ENCODE measurements at places on chromosomes 7 and 10.

DNA sequence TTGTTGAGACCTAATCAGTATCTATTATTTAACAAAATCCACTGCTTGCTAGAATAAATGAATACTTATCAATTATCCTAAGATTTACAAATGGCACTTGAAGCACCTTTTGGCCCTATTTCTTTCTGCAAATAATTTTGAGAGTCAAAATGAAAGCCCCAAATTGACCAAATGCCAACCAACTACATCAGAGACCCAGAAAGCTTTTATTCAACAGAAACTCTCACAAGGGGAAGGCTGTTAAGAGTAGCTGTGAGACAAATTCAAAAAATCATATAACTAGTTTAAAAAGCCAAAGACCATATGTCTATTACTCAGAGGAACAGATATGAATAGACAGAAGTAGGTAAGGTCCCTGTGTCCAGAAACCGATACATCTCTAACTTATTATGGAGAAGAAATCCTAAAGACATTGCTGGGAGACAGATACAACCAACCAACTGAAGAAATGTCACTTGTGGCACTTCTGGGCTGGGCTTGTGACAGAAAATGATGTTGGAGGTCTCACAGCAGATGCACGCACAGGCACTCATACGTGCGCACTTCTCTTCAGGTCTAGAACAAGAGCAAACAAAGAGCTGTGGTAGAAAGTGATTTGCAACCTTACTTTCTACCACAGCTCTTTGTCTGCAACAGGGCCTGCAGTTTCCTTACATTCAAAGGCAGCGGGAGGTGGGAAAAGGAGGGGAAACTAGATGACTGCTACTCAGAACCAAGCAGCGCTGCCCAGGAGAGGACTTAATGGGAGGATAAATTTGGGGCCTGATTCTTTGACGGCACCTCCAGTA, 58.6 kb upstream of the KCNIP2 start:
- DNase-seq, result no peak

DNA sequence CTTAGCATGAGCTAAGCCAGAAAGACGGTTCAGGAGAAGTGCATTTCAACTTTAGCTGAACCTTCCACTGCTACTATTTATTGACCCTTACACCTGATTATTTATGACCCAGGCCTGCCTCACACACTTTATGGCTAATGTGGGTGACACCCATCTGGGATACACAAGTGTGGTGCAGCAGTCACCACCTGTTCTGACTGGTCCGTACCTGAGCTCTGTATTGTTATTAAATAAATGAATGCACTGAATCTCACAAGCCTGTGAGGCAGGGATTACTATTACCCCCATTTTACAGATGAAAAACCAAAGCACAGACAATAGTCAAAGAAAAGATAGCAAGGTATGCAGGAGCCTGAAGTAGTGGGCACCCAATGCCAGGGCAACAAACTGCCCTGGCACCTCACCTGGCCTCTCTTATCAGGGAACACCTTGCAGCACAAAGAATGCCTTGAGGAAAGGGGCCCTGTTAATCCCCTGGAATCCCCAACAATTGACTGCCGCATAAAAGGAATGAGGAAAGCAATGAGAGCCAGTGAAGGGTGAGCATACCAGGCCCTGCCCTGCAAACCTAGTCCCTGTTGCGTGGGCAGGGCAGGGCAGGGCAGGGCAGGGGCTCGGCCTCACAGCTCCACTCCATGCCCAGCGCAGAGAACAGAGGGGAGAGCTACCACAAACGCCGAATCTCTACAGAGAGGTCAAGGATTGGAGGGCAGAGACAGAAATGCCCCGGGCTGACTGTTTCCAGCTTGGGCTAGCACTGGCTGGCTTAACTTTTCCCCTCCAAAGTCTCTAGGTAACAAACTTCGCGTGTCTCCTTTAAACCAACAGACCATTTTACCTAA, 1.3 kb downstream of the ANXA11 start:
- peak; percentile 89 for DNase-seq

DNA sequence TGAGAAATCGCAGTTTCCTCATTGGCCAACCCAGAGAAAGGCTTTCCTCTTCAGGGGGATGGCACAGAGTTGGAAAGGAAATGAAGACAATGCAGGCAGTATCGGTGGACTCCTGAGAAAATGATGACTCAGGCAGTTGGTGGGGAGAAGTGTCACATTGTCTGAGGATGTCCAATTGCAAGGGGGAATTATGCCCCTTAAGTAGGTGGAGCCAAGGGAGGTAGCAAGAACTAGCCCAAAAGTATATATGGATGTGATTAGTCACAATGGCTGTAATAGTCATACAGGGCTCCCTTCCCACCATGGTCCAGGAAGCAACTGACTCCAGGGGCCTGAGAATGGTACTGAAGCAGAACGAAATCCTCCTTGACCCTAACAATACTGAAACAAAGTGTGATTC, 58.3 kb upstream of the EGFR start:
- DNase-seq, result no peak

DNA sequence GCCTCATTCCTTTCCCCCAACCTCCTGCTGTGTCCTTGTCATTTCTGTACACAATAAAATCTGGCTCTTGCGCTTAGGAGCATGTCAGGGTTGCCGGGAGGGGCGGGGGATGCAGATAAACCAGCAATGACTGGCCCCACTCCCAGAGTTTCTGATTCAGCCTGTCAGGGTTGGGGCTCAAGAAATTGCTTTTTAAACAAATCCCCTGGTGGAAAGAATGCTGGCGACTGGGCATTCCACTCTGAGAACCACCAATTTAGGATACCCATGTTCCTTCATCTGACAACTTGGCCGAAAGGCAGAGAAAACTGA, 376.4 kb downstream of the TCERG1L start:
- DNase-seq, result no peak

GRCh38 chr7:148084138-148084537, 506.4 kb upstream of the C7orf33 start:
- peak; percentile 46 for DNase-seq

DNA sequence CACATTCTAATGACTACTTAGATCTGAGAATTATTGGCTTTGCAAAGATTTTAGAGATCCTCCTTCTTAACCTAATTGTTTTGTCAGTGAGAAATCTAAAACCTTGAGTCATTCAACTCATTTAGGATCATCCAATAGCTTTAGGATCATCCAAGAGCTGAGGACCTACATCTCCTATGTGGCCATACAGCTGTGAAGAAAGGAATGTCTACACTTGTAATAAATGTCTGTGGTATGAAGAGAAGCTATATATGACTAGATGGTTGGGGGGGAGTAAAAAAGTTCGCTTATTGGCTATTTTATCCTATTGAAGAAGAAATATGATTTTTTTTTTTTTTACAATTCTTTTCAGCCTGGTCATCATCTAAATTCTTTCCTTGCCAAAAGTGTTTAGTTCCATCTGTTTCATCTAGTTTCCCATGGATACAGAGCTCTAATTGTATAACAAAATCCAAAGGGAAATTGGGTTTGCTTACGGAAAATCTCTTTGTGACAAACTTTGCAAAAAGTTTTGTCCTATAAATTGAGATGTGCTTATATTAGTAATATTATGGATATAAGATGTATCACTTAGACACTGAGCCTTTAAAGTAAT, 196.7 kb downstream of the PRKG1 start:
- no peak for DNase-seq

DNA sequence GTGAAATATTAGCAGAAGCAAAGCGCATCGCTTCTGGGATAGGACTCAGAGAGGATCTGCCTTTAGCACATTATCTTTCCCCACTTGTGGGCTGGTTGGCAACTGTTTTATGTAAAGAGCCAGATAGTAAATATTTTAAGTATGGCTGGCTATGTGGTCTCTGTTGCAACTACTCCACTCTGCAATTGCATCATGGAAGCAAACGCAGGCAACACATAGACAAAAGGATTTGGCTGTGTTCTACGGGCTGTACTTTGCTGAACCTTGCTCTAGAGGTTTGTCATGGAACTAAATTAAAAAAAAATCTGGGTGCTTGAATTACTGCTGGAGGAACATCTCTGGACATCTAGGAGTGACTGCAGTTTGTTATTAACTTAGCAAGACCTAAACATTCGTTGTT, 307.8 kb upstream of the TPK1 start:
- no peak for DNase-seq

- DNase-seq, result no peak
Measured at GRCh38 chr7:132276976-132277725, 299.1 kb downstream of the PLXNA4 start.

DNA sequence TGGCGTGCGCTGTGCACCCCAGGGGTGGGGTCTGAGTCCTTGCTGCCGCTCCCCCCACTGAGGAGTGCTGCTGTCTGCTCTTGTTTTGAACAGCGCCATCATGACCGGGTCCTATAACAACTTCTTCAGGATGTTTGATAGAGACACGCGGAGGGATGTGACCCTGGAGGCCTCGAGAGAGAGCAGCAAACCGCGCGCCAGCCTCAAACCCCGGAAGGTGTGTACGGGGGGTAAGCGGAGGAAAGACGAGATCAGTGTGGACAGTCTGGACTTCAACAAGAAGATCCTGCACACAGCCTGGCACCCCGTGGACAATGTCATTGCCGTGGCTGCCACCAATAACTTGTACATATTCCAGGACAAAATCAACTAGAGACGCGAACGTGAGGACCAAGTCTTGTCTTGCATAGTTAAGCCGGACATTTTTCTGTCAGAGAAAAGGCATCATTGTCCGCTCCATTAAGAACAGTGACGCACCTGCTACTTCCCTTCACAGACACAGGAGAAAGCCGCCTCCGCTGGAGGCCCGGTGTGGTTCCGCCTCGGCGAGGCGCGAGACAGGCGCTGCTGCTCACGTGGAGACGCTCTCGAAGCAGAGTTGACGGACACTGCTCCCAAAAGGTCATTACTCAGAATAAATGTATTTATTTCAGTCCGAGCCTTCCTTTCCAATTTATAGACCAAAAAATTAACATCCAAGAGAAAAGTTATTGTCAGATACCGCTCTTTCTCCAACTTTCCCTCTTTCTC, 26.0 kb downstream of the BNIP3 start:
- DNase-seq, result no peak

- no peak for DNase-seq
Measured at GRCh38 chr7:156479596-156479995, 161.0 kb upstream of the RNF32 start.

DNA sequence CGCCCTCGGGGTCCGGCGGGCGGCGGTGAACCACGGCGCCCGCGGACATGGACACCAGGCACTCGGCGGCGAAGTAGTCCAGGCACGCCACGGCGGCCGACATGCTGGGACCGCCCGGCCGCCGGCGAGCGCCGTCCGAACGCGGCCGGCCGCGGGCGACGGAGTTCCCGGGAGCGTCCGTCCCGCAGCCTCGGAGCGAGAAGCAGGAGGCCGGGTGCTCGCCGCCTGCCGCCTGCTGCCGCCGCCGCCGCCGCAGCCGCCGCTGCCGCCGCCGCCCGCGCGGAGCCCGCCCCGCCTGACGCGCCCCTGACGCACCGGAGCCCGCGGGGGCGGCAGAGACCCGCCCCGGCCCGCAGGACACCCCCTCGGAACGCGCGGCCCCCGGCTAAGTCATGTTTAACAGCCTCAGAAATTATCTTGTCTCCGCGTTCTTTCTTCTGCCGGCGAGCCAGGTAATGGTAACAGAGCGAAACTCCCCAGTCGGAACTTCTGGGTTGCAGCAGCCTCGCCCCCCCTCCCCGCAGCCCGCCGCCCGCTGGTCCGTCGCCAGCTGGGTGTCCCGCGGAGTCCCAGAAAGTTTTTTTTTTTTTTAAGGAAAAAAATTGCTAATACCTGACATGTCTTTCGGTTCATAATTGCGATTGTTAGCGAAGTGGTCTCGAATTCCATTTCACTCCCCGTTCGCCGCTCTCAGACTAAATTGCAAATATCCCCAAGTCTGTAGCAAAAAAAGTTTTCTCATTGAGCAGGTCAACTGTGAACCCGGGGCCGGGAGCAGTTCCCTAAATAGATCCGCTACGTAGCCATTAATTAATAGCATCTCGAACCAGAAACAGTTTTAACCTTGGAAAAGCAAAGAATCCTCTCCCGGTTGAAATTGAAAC, at the start of gene KLF14:
Gene KLF14 (minus strand): TSS at position 277 of the 884 bp plus-strand sequence. CDS start 174 bp downstream, at position 103.
- DNase-seq, result peak; percentile 17

DNA sequence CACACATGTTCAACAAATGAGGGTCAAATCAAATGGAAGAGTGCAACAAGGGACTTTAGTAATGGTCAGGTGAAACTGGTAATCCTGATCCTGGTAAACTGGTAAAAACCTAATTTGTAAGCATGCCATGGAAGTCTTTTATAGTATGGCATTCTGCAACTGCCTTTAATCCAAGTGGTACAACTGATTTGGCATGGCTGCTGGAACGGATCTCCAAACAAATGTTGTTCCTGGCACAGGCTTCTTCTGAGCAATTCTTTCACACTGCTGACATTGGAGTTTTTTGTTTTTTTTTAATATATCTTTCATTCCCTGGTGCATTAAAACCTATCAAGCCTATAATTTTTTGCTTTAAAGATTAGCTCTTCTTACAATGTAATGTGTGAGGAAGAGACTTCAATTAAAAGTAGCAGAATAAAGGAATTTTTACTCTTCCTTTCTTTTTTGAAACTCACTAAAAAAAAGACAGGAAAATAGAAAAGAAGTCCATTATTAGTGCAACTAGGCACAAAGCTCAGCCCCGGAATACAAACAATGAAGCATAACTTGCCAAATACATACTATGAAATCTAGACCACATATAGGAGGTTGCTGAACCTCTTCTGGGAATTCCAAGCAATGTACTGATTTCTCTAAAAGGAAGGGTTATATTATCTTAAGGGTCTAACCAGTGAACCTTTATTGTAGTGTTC, 79.3 kb upstream of the OIT3 start:
- DNase-seq, result no peak

- DNase-seq, result no peak
Measured at GRCh38 chr7:69889976-69890351, 291.7 kb downstream of the AUTS2 start.

GRCh38 chr10:132192991-132193665, 6.4 kb downstream of the DPYSL4 start:
- no peak for DNase-seq

DNA sequence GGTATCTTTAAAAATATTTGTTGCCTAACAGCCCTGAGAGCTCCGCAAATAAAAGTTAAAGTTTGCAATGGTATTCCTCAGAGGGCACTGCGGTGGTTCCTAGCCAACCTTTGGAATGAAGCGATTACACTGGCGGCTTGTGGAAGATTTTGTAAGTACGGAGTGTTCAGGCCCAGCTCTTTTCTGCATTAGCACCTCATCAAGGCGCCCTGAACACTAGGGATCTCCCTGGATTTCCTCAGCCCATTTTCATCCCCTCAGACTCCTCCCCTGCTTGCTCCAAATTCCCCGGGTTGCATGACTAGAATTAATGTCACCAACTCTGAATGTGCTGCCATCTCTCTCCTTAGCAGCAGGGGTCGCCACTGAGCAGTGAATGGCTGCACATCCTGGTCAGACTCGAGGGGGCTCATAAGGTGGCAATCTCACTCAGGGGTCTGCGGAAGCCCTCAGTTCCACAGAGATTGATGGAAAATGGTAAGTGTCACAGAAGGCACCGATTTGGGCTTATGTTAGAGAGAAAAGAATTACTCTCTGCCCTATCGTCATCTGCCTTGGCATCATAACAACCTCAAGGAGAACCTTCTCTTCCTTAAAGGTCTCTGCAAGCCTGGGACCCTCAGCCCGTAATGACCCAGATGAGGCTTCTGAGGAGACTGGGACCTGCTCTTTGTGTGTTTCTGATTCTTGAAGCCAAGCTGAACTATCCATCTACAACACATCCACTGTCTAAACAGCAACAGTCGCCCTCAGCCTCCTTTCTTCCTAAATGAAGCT, 262.8 kb upstream of the AOAH start:
- peak; percentile 53 for DNase-seq

GRCh38 chr10:13684252-13684791, 97.6 kb downstream of the PRPF18 start:
- peak; percentile 43 for DNase-seq

Data from transverse colon (tissue), 4 donors.